CD4-positive, CD25-positive, alpha-beta regulatory T cell (primary cell): ENCODE measurements at places on chromosomes 16 and 17. TPM values are rescaled to one million over a fixed set of nuclear protein-coding genes. Genes with fewer than 3 reads are reported as not detected.

DNA sequence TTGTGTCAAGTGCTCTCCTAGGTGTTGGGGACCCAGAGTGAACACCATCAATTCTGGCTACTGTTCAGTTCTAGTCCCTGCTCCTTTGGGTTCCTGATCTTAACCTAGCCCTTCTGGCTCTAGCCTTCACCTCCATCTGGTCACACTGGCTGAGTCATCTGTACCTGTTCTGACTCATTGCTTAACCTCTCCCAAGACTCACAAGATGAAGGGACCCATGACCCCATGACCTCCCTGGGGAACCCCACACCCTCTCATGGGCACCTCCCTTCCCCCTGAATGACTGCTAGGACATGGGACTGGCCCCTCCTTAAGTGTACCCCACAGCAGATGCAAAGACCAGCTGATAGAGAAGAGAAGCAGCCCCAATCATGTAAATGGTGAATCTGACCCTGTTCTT lies 345.8 kb upstream of the CDH5 start:
- H3K4me1 ChIP-seq, result no peaks in the 10 kb centered on the region
- no peak for DNase-seq
- H3K36me3 ChIP-seq, result no peaks in the 10 kb centered on the region
- H3K4me3 ChIP-seq, result no peak overlapping the region

The MFAP4 gene
- not detected for total RNA-seq

The ANKRD40 gene
- 24.0 TPM for total RNA-seq

DNA sequence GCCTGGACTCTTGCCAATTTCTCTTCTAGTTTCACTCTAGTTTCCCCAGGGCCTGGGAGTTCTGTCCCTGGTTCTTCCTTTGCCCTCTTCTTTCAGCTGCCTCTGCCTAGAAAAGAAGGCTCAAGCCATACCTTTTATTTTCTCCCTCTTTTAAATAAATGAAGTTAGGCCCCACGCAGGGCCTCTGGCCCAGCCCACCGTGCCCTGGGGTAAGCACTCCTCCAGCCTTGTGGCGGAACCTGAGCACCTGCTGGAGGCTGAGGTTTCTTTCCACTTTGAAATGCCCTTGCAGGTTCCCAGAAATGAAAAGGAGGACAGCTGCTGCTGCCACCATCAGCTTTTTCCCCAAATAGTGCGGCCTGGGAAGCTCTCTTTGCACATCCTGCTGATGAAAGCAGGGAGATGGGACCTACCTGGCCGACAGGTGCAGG lies 139.4 kb downstream of the CCDC182 start:
- peak overlapping the region; percentile 85 for H3K27ac ChIP-seq
- H3K27me3 ChIP-seq, result no peaks in the 10 kb centered on the region
- H3K36me3 ChIP-seq, result no peaks in the 10 kb centered on the region
- DNase-seq, result no peak

- H3K4me1 ChIP-seq, result no peaks in the 10 kb centered on the region
- no peak overlapping the region for H3K4me3 ChIP-seq
- no peak for DNase-seq
- H3K36me3 ChIP-seq, result peaks cover 30% of the 10 kb centered on the region
Measured at GRCh38 chr17:80883831-80884735, 107.6 kb upstream of the CHMP6 start.

- DNase-seq, result no peak
- H3K27ac ChIP-seq, result peak overlapping the region; percentile 61
- no peaks in the 10 kb centered on the region for H3K27me3 ChIP-seq
Measured at GRCh38 chr16:11734025-11734652, 8.5 kb downstream of the TXNDC11 start.

The MPP3 gene
- total RNA-seq, result not detected

The RPA1 gene
- total RNA-seq, result 66.3 TPM

GRCh38 chr17:69179227-69179952 lies 37.7 kb upstream of the ABCA6 start:
- no peak overlapping the region for H3K27ac ChIP-seq
- no peaks in the 10 kb centered on the region for H3K27me3 ChIP-seq
- H3K4me3 ChIP-seq, result no peak overlapping the region
- H3K36me3 ChIP-seq, result no peaks in the 10 kb centered on the region
- DNase-seq, result no peak
- H3K4me1 ChIP-seq, result no peaks in the 10 kb centered on the region

The SEZ6L2 gene
- not detected for total RNA-seq

GRCh38 chr17:29070308-29070707 lies 27.4 kb downstream of the PIPOX start:
- no peak for DNase-seq
- no peak overlapping the region for H3K27ac ChIP-seq
- H3K4me3 ChIP-seq, result no peak overlapping the region
- no peaks in the 10 kb centered on the region for H3K4me1 ChIP-seq
- H3K27me3 ChIP-seq, result no peaks in the 10 kb centered on the region

- H3K4me3 ChIP-seq, result no peak overlapping the region
- H3K27me3 ChIP-seq, result peaks cover 8% of the 10 kb centered on the region
- H3K27ac ChIP-seq, result no peak overlapping the region
- no peaks in the 10 kb centered on the region for H3K4me1 ChIP-seq
Measured at GRCh38 chr17:66959641-66960375, 4.7 kb upstream of the CACNG4 start.

The NPIPA2 gene
- 0.86 TPM for total RNA-seq

GRCh38 chr17:38746004-38746848 lies 1.9 kb downstream of the PCGF2 start:
- no peaks in the 10 kb centered on the region for H3K36me3 ChIP-seq
- H3K4me3 ChIP-seq, result no peak overlapping the region
- peaks cover 18% of the 10 kb centered on the region for H3K27me3 ChIP-seq
- no peak for DNase-seq
- H3K4me1 ChIP-seq, result peaks cover 41% of the 10 kb centered on the region

DNA sequence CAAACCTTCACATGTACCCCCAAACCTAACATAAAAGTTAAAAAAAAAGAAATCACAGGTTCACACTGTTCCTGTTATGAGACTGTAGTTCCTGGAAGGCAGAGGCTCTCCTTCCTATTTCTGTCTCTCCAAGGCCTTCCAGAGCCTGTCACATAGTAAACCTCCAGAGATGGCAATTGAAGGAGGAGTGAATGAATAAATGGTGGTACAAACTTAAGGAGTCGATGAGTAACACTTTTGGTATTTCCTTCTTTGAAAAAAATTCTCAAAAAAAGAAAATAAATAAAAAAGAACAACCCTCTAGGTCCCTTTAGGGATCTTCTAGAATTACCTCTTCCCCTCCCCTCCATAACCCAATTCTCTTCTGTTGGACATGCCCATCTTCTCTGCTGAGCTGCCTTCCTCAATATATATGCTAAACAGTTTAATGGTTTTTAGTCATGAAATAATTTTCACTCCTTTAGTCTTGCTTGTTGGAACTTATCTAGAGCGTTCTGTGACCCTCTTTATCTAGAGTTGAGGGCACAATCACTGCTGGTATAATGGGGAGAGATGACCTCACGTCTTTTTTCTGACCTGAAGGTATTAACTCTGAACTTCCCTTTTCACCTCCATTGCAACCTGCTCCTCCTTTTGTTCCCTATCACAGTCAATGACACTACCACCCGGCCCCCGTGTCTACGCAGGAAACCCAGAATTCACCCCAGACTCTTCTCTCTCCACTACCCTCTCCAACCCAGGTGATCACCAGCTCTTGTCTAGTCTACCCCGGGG lies 1.7 kb upstream of the TAF15 start:
- DNase-seq, result no peak
- peaks cover 37% of the 10 kb centered on the region for H3K4me1 ChIP-seq
- H3K27me3 ChIP-seq, result no peaks in the 10 kb centered on the region
- H3K4me3 ChIP-seq, result no peak overlapping the region
- peak overlapping the region; percentile 89 for H3K27ac ChIP-seq

- DNase-seq, result no peak
- no peaks in the 10 kb centered on the region for H3K36me3 ChIP-seq
- H3K27me3 ChIP-seq, result peaks cover 6% of the 10 kb centered on the region
- H3K4me1 ChIP-seq, result no peaks in the 10 kb centered on the region
- no peak overlapping the region for H3K27ac ChIP-seq
Measured at GRCh38 chr17:62819511-62820221, 11.6 kb upstream of the MARCHF10 start.

- H3K4me3 ChIP-seq, result no peak overlapping the region
- no peak for DNase-seq
- no peaks in the 10 kb centered on the region for H3K27me3 ChIP-seq
- H3K4me1 ChIP-seq, result peaks cover under 1% of the 10 kb centered on the region
- H3K36me3 ChIP-seq, result no peaks in the 10 kb centered on the region
- no peak overlapping the region for H3K27ac ChIP-seq
Measured at GRCh38 chr16:11303405-11304138, 22.4 kb upstream of the PRM1 start.

The TPSG1 gene
- not detected for total RNA-seq

GRCh38 chr16:67934306-67935100 lies 2.1 kb downstream of the PSMB10 start:
- peak overlapping the region; percentile 88 for H3K27ac ChIP-seq
- H3K36me3 ChIP-seq, result peaks cover 30% of the 10 kb centered on the region
- DNase-seq, result no peak

The SYT17 gene
- not detected for total RNA-seq

GRCh38 chr17:48013876-48014594 lies 23.6 kb downstream of the COPZ2 start:
- H3K36me3 ChIP-seq, result no peaks in the 10 kb centered on the region
- no peak for DNase-seq
- peaks cover 27% of the 10 kb centered on the region for H3K27me3 ChIP-seq
- H3K27ac ChIP-seq, result no peak overlapping the region
- H3K4me1 ChIP-seq, result peaks cover 16% of the 10 kb centered on the region

DNA sequence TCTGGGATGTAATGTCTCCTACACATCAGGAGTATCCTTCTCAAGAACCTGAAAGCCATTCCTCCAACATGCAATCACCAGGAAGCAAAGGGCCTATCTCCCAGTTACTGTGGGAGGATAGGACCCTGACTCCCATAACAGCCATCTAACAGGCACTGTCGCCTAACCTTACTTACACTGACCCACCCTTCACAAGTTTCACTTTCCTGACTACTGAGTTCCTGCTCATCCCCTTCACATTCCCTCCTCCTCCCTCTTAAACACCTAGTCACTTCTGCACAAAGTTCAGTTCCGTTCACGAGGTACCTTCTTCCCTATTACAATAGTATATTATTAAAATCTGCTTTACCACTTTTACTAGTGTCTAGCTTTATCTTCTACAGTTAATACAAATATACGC lies 1.3 kb downstream of the C17orf67 start:
- DNase-seq, result no peak
- H3K36me3 ChIP-seq, result no peaks in the 10 kb centered on the region
- peaks cover 42% of the 10 kb centered on the region for H3K4me1 ChIP-seq
- peak overlapping the region; percentile 87 for H3K27ac ChIP-seq

The KCNJ18 gene
- not detected for total RNA-seq

The TM4SF5 gene
- not detected for total RNA-seq

DNA sequence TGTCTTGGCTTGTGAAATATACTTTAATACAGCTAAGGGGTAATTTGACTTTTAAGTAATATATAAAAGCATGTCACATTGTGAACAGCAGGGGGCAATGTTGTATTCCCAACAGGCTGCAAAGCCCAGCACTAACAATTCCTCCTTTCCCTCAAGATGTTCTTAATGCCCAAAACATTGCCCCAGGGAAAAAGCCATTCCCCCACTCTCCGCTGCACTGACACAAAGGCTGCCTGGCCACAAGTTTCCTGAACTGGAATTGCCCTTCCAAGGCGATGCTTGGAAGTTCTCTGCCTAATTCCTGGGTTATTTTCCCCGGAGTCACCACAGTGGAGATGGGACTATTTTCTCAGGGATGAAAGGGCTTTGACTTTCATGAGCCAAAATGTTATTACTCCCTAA lies 27.2 kb downstream of the CLEC16A start:
- no peak for DNase-seq
- H3K27ac ChIP-seq, result no peak overlapping the region
- peaks cover 36% of the 10 kb centered on the region for H3K36me3 ChIP-seq
- peaks cover 20% of the 10 kb centered on the region for H3K4me1 ChIP-seq
- no peaks in the 10 kb centered on the region for H3K27me3 ChIP-seq

DNA sequence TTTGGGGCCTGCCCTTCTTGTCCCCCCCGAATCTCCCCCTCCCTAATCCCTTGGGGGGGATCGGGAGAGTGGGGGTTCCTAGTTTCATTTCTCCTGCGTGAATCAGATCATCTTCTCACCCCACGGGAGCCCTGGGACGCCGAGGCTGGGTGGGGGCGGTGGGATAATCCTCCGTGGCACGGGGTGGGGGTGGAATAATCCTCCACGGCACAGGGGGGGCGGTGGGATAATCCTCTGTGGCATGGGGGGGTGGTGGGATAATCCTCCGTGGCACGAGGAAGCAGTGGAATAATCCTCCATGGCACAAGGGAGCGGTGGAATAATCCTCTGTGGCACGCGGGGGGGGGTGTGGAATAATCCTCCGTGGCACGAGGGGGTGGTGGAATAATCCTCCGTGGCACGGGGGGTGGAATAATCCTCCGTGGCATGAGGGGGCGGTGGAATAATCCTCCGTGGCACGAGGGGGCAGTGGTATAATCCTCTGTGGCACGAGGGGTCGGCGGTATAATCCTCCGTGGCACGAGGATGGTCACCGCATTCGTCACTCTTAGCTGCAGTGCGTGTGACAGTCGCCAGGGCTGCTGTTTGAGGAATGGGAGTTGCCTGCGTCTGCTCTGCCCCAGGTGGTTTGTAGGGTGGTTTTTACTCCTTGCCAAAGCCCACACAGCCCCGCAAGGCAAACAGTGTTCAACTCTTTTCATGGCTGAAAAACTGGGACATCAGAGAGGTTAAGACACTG lies 156.9 kb downstream of the LAT start:
- H3K27me3 ChIP-seq, result no peaks in the 10 kb centered on the region
- DNase-seq, result no peak
- peaks cover 28% of the 10 kb centered on the region for H3K4me1 ChIP-seq
- no peak overlapping the region for H3K27ac ChIP-seq
- no peak overlapping the region for H3K4me3 ChIP-seq

The LRRC46 gene
- total RNA-seq, result 0.20 TPM

The ANKRD40CL gene
- not detected for total RNA-seq

The CCDC40 gene
- total RNA-seq, result 0.32 TPM

DNA sequence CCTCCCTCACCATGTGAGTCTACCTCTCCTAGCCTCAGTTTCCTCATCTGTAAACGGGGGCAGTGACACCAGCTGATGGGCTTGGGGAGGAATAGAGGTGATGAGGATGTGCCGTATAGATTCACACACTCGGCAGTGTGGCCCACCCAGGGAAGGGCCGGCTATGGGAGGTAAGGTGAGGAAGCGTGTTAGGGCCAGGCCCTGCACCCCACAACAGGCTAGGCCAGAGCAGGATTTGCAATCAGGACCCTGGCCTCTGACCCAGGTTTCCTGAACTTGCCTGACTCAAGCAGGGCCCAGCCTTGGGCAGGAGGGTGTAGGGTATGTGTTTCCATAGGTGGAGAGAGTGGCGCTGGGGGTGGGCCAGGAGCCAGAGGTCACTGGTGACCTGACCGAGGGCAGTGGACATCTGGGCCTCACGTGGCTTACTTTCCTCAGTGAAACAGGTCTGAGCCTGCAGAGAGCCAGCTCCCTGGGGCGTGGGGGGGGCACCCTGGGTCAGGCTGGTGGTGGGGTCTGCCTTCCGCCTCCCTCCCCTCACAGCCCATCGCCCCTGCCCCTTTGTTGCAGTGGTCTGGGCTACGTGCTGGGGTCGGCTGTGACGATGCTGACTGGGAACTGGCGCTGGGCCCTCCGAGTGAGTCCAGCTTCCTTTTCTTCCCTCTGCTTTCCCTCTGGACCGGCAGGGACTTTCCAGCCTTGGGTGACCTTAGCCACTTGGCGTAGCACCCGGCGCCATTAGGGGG lies 12.8 kb downstream of the SPNS3 start:
- H3K4me3 ChIP-seq, result no peak overlapping the region
- no peaks in the 10 kb centered on the region for H3K4me1 ChIP-seq
- no peaks in the 10 kb centered on the region for H3K36me3 ChIP-seq
- DNase-seq, result no peak
- H3K27ac ChIP-seq, result no peak overlapping the region
